ACHN (cell line): ENCODE measurements at places on chromosomes 3 and 15.

- DNase-seq, result no peak
These were observed 150.7 kb upstream of the TRIM42 start for GRCh38 chr3:140527156-140527555.

DNA sequence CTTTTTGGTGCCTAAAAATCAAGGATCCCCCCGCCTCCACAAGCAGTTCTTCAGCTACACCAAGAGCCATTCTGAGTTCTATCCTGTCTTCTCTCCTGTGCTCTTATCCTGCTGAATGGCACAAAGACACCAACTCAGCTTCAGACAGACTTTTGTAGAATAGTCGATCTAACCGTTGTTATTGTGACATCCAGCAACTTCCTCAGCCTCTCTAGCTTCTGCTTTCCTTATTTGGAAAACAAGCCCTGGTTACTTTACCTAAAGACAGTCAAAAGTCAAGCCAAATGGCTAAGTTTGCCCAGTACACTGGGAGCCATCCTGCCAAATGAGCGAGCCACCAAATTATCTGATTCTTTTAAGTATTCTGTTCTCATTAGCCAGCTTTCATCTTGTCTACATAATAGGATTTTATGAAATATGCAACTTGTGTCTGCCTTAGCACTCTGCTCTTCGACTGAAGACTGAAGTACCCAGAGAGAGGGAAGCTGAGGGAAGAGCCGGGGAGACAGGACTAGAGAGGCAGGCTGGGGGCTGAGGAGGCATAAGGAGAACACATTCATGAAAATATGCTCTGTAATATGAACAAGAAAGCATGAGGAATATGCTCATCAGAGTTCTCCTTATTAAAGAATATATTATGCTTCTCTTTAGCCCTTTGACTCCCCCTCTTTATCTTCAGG, 35.1 kb downstream of the LYZL4 start:
- no peak for DNase-seq

DNA sequence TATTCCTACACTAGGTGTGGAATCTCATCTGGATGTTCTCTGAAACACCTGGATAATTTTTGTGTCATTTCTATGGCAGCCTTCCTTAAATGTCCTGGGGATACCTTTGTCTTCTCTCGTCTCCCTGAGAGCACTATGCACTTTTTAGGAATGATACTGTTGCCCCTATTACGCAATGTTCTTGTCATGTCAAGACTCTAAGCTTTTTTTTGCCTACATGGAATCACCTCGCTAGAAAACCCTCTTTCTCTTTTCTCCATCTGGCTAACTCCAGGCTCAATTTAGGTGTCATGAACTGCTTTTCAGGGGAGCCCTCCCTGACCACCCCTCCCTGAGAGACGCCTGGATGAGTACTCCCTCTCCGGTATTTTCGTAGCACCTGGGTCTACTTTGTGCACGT, 81.3 kb downstream of the SOX2 start:
- DNase-seq, result no peak

GRCh38 chr3:15327941-15328340, 4.4 kb downstream of the SH3BP5 start:
- no peak for DNase-seq

- DNase-seq, result peak; percentile 55
These were observed 138.0 kb downstream of the FBN1 start for GRCh38 chr15:48507416-48508065.

DNA sequence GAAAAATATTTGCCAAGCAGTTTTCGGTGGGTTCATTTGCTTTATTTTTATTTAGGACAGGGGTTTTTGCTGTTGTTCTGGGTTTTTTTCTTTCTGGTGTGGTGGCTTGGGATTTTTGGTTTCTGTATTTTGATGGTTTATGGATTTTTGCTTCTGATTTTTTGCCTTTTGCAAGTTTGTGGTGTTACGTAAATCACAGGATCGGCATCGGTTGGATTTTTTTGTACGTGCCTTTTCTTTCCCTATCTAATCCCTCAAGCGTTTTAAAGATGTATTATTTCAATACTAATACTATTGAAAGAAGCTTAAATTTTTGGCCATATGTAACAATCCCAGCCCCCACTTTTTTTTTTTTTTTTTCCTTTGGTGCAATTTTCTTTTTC, 782 bp upstream of the BCL6 start:
- no peak for DNase-seq

DNA sequence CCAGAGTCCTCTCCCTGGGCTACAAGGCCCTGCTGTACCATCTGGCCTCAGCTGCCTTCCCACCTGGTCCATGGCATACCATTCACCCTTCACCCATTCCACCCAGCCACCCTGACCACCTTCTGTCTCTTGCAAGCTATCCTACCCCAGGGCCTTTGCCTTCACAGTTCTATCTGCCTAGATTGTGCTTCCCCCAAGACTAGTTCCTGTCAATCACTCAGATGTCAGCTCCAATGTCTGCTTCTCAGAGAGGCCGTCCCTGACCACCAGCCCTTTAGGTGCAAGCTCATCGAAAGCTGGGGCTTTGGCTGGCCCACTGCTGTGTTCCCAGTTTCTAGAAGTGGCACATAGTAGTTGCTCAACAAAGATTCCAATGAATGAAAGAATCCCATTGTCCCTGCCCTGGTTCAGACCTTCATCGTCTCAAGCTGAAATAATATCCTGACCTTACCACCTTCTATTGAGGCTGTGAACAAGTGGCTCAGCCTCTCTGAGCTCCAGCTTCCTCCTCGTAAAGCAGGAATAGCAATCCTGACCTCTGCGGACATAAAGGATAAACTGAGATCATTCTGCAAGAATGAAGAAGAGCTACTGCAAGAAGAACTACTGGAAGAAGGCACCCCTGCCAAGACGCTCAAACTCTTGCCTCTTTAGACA, 15.8 kb downstream of the EFCAB12 start:
- no peak for DNase-seq

DNA sequence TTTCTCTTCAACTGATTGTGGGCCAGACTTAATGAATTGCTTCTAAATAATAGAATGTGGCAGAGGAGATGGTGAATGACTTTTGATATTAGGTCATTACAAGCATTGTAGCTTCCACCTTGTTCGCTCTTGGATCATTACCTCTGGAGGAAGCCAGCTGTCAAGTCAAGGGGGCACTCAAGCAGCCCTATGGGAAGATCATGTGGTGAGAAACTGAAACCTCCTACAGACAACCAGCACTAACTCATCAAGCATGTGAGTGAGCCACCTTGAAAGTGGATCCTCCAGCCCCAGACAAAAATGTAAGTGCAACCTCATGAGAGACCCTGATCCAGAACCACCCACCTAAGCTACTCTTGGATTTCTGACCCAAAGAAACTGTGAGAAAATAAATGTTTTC, 109.8 kb upstream of the TBC1D5 start:
- no peak for DNase-seq

DNA sequence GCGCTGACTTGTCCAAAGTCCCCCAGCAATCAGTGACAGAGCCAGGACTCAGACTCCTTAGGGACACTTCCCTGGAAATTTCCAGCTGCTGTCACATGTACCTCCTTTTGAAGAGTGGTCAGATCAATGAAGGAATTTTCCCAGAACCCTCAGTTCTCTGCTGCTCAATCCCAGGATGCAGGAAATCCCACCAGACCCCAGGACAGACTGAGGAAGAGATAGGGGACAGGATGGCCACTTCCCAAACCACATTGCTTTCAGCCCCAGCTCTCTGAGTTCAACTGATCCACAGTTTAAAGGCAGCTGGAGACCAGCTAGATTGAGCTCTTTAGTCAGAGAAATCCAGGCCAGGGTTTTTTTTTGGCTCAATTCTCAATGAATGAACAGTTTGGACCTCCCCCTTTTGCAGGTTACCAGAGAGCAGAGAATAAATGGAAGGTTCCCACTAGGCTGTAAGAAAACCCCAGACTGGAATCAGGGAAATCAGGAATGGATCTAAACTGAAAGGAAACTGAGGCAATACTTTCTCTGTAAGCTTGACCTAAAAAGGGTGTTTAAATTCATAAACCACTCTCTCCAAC, 1.5 kb downstream of the CYP1A1 start:
- DNase-seq, result peak; percentile 68

- no peak for DNase-seq
These were observed 451.0 kb downstream of the EPHB1 start for GRCh38 chr3:135246027-135246426.

DNA sequence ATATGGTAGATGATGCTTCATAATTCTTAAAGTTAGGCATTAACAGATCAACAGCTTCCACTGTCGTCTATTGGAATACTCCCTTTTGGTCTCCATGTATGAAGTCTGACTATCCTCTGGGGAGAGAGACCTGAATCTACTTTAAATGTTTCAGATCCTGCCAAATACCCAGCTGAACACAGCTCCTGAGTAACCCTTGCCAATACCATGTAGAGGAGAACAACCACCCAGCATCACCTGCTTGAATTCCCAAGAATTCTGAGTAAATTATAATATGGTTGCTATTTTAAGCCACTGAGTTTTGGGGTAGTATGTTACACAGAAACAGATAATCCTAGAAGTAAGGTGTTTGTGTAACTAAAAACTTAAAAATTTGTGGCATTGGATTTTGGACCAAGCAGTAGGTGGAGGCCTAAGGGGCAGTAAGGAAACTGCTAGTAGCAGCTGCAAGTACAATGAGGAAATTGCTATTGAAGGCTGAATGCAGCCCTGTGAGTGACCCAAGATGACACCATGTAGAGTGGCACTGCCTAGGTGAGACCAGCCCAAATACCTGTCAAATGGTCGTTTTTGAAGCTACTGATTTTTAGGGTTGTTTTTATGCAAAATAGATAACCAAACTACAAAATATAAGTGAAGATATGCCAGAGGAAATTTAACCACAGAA, 30.9 kb downstream of the NRG4 start:
- no peak for DNase-seq

DNA sequence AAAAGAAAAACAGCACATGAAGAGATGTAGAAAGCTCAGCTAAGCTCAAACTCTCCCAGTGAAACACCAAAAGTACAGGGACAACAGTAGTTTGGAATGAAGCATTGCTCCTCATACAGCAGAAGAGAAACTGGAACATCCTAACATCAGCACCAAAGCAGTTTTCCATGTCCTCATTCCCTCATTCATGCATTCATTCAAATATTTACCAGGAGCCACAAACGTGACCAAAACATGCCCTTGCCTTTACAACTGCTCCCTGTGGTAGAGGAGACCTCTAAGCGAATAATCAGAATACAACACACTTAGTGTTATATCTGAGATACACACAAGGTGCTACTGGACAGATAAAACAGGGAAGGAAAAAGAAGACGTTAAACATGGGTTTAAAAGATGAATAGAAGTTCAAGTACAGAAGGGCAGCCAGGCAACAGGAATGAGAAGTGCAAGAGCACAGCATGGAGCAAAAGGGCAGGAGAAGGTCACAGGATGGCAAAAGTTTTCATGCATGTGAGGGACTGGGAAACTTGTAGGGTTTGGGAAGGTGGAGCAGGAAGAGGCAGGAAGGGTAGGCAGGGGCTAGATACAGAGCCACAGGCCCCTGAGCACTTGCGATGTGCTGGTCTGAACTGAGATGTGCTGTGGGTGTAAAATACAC, 58.5 kb upstream of the LMCD1 start:
- peak; percentile 21 for DNase-seq

- DNase-seq, result no peak
These were observed 20.1 kb downstream of the SLC15A2 start for GRCh38 chr3:121914081-121914998.

- no peak for DNase-seq
These were observed 165.6 kb downstream of the FAM43A start for GRCh38 chr3:194851254-194851653.

DNA sequence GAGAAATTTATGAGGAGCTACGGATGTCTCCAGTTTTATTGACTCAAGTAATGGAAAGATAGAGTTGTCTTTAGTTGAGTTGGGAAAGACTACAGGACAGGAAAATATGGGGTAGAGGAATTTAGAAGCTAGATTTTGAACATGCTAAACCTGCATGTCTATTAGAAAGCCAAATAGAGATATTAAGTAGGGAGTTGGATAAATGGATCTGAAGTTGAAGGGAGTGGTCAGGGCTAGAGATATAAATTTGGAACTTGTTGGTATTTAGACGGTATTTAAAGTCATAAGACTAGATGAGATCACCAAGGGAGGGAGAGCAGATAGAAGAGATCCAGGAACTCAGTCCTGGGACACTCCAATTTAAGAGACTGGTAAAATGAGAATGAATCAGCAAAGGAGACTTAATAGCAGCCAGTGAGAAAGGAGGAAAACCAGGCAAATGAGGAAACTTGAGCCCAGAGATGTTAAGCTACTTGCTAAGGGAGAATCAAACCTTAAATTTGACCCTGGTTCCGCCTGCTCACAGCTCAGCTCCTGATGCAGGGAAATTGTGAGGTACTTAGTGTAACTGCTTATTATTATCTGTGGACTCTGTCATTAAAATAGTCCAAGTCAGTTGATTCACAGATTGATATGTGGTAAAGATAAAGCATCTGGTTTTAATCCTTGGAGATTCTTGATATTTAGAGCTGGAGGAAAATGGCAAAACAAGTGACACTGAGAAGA, 35.8 kb downstream of the ABI3BP start:
- DNase-seq, result no peak

GRCh38 chr15:33678602-33679001, 289.7 kb upstream of the CHRM5 start:
- no peak for DNase-seq

DNA sequence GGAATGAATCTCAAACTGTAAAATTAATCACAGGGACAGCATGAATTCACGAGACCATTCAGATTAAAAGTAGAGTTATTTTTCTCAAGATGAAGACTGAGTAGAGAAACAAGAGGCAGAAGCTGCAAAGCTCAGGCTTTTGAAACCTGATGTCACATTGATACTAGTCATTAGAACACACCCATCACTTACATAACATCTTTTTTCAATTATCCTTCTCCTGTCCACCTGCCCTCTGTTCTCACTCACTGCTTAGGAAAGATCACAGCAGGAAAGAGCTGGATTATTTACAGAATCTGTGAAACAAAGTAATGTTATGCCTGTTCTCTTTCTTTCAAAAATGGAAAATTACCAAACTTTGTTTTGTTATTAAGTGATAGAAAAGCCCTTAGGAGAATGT, 72.0 kb upstream of the CDAN1 start:
- no peak for DNase-seq

DNA sequence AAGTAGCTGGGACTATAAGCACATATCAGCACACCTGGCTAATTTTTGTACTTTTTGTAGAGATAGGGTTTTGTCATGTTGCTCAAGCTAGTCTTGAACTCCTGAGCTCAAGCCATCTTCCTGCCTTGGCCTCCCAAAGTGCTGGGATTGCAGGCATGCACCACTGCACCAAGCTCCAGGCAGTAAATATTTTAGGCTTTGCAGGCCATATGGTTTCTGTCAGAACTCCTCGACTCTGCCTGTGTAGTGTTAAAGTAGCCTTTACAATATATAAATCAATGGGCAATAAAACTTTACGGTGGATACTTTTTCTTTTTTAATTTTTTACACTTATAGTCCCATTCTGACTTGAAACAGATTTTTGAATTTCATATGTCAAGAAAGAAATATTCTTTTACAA, 41.6 kb downstream of the DAG1 start:
- DNase-seq, result no peak
